T1000 (cell line): ENCODE measurements at places on chromosomes 3 and 15.

- no peak for DNase-seq
Measured at GRCh38 chr15:91228890-91229289, 128.8 kb downstream of the SV2B start.

DNA sequence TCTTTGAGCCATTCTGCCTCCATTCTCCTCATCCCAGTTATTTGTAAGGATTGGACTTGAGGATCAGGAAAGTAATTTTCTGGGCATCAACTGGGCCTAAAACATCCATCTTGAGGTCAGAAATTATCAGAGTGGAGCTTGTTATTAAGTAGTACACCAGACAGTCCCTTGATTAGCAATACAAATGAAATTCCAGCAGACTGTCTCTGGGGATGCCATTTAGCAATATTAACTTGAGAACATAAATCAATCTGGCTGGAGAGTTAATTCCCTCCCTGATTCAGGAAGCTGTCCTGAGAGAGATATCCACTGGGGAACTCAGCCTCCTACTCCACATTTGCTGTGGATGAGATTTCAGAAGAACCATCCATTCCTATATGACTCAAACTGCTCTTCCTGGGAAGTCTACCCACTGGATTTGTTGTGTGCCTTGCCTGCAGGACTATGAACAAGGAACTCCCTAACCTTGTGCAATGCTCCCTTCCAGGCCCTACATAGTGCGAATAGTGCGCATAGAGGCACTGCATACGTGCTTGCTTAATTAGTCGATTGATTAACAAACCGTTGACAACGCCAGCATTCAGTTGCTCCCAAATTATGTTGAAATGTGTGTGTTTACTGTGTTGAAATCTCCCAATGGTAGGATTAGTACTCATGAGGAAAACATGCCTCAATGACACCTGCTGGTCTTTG, 36.1 kb upstream of the MTMR14 start:
- no peak for DNase-seq

GRCh38 chr3:17030956-17031652, 146.3 kb downstream of the PLCL2 start:
- no peak for DNase-seq

GRCh38 chr3:5304188-5304587, 116.7 kb downstream of the EDEM1 start:
- DNase-seq = no peak

DNA sequence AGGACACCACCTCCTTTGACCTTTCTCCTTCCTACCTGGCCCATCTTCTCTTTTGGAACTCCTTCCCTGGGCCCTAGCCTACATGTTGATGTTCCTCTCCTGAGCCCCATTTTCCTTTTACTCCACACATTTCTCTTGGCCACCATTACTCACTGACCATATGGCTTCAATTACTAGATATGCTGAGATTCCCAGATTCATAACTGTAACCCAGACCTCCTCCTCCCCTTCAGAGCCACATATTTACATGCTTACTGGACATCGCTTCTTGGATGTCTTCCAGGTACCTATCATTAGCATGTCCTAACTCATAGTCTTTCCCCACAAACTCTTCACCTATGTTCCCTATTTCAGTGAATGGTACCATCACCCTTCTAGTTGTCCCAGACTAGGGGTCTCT, 24.4 kb upstream of the TRIM59 start:
- no peak for DNase-seq

GRCh38 chr3:10332481-10333348, 11.8 kb upstream of the SEC13 start:
- DNase-seq = no peak

GRCh38 chr3:149975919-149976318, 5.2 kb upstream of the PFN2 start:
- no peak for DNase-seq

GRCh38 chr3:183123891-183124290, 24.6 kb upstream of the MCCC1 start:
- peak; percentile 1 for DNase-seq

DNA sequence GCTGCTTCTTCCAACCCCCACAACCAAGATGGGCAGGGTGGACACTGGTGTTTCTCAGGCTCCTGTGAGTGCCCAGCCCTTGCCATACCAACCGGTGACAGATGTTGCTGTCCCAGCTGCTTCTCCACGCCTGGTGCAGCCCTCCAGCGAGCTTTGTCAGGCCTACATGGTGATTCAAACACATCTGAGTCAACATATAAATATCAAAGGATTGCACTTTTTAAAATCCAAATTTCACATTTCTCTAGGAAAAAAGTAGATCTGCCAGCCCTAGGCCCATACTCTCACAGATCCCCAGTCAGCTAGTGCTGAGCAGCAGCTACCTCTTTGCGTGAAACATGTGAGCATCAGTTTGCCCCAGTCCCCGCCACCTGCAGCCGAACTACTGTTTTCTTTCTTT, 52.7 kb downstream of the RPN1 start:
- no peak for DNase-seq

- DNase-seq = no peak
Measured at GRCh38 chr15:97729270-97729669, 231.2 kb upstream of the ARRDC4 start.

- DNase-seq = no peak
Measured at GRCh38 chr3:153250446-153250845, 88.4 kb downstream of the RAP2B start.

DNA sequence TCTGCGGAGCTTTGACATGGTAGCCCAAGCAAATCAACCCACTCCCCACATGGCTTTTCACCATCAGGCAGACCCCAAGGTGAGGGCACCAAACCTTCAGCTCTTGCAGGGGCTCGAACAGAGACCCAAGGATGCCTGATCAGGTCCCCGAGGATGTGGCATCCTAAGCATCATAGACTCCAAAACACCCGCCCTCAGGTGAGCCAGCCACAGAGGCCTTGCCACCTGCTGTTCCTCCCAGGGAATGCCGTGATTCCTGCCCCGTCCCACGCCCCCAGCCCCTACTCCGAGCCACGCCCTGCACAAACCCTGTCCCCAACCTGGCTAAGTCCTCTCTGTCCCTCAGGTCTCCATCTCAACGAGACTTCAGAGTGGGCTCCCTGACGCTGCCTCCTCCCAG, 34.7 kb upstream of the SLC41A3 start:
- no peak for DNase-seq

- no peak for DNase-seq
Measured at GRCh38 chr3:88220126-88220525, 70.4 kb downstream of the C3orf38 start.

DNA sequence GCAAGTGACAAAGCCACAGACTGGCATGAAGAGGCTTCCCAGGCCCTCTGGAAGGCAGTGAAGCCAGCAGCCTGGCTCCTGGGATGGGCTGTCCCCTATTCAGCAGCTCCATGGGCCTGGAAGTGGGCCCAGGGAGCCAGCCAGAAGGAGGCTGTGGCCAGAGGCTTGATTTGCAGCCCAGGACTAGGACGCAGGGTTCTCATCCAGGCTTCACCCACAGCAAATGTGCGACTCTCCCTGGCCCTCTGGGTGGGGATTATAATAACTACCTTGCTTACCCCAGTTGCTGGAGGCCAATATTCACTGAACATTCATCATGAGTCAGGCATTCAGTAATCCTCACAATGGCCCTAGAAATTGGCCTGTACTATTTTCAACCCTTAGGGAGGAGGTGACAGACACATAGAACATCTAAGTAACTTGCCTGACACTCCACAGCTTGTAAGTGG, 24.6 kb upstream of the SRP14 start:
- DNase-seq = peak; percentile 75

GRCh38 chr3:33030802-33031201, 66.1 kb downstream of the GLB1 start:
- no peak for DNase-seq

DNA sequence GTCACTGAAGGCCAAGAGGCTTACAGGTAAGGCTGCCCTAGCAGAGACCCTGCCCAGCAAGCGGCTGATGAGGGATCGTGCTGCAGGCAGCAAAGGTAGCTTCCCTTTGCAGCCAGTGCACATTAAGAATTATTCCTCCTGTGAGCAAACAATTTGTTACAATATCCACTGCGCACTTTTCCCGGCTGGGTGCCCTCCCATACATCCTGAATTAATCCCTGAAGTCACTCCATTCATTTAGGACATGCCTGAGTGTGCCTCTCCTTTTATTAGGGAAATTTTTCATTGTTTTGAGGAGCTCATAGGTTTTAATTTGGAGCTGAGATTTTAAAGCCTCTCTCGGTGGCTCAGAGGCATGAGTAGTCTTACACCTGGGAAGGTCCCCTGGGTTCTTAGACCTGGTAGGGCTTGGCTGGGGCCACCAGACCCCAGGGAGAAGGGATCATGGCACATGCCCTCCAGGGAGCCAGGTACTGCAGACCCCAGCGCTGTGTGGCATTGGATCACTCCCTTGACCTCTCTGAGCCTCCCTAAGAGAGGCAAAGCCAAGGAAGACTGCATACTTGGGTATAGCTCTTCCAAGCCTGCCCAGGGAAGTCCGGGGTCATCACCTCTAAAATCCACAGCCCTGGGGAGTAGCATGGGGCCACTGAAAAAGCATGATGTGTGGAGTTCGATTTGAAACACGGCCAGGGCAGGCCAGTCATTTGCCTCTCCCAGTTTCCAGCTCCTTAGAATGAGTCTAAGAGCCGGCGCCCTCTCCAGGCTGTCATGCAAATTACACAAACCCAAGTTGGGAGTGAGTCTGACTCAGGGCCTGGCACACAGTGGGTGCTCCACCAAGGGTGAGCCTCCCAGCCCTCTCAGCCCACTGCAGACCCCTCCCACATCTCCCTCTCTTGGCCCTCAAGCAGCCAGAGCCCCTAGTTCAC, 151.9 kb upstream of the LINGO1 start:
- no peak for DNase-seq

GRCh38 chr3:107446706-107447105, 69.5 kb downstream of the CCDC54 start:
- no peak for DNase-seq

DNA sequence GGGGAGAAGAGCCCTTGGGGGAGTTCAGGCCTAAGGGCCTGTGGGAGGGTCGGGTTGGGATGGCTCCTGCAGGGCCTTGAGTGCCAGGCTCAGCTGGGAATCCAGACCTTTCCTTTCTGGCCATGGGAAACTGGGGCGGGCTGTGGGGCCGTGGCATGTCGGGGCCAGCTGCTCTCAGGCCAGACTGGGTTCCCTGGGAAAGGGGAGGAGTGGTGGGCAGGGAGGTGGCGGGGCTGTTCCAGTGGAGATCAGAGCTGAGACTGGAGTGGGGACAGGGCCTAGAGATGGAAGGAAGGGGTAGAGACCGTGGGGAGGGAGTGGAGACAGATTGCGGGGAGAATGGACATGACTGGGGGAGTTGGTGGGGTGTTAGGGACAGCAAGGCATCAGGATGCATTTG, 20.3 kb downstream of the FBLN2 start:
- DNase-seq = no peak

GRCh38 chr15:45790325-45790943, 155.6 kb downstream of the SQOR start:
- DNase-seq = no peak

DNA sequence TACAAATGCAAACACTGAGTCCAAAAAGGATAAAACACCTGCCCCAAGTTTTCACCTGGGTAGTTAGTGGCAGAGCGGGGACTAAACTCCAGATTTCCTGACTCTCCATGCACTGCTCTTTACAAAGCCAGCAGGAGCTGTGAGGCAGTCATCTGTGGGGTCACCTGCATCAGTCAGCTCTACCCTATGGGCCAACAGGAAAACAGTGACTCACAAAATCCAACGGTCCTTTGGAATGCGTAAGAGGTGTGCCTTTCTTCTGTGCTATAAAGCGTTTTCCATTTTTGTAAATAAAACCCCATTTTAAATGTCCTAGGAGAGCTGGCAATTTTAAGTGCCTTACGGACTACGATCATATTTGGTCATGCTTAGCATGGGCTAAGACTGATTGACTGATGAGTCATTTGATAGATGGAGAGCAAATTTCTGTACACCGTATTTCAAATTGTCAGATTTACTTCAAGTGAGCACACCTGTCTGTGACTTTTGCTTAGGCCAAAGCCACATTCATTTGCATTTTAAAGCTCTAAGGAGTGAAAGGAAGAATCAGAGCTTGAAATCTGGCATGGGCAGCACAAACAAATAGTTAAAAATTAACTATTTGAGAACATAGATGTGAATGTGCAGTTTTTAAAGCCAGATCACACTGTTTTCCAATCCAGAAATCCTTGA, 4.4 kb upstream of the COL8A1 start:
- no peak for DNase-seq

- no peak for DNase-seq
Measured at GRCh38 chr3:13110678-13111116, 37.5 kb upstream of the IQSEC1 start.

DNA sequence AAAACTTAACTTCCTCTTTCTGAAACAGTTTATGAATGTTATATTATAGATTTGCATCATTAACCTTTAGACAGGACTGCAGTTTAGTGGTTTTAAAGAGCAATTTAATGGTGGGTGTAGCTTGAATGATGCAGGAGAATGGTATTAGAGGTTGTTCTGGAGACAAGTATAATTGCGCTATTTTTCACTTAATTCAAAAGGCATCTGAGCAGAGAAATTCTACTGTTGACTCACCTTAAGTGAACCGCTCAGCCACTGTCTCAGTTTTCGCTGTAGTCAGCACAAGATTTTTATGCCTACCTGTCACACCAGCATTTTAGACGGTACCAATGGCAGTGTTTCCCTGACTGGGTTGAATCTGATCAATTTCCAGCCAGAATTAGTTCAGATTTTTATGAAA, 348.8 kb upstream of the DCBLD2 start:
- DNase-seq = no peak

GRCh38 chr3:192239956-192240355, 487.4 kb downstream of the FGF12 start:
- DNase-seq = no peak

GRCh38 chr3:195095704-195096036, 175.3 kb downstream of the XXYLT1 start:
- no peak for DNase-seq

DNA sequence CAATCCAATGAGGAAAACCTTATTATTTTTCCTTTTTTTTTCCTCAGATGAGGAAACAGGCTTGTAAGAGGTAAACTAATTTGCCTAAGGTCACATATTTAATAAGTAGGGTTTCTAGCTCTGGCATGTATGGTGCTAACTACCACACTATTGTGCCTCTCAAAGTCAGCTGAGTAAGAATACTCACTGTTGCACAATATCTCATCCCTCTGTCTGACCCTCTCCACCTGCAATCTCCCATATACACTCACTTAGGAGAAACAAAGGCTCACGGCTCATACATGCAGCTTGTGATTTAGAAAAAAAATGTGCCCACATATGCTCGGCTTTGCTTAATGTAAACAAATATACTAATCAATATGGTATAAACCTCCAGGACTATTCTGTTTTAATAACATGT, 10.4 kb upstream of the ARIH1 start:
- DNase-seq = no peak

DNA sequence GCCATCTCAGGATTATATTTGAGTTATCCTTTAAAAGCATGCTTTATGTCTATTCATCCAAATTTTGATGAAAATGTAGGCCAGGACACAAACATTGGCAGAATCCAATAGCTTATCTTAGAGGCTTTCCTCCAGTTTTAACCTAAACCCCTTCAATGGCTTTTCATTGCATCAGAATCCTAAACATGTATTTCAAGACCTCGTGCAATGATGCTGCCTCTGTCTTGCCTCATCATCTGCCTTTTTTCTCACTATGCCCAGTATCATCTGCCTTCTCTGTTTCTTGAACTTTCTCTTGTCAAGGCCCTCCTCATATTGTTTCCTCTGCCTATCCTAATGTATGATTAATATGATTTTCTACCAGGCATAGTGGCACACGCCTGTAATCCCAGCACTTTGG, 76.1 kb upstream of the MAP4 start:
- no peak for DNase-seq

GRCh38 chr15:49977306-49977705, 141.7 kb downstream of the ATP8B4 start:
- DNase-seq = no peak
